ENCODE measurements at places on chromosomes 11 and 22.

- DNase-seq, result no peak
Observed at GRCh38 chr11:20912922-20913512, 243.6 kb downstream of the NELL1 start.

- DNase-seq, result no peak
Observed at GRCh38 chr11:61783717-61784505, 8.5 kb downstream of the TMEM258 start.

DNA sequence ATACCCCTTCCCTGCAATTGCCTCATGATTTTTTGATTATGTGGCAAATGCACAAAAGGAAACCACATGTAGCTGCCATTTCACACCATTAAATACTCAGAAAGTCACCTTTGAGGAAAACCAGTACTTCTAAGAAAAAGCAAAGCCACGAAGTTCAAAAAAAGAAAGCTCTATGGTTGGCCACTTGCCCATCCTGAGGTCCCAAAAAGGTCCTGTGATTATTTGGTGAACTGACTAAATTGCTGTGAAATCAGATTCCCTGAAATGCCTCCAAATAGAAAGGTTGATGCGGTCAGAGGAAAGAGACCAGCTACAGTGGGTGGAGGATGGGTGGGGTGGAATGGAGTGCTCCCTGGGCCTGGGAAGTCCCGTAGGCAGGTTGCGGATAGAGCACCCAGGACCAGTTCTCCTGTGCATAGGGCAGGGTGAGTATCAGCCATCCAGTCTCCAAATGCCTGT is 26.9 kb downstream of the MRPL16 start:
- no peak for DNase-seq

DNA sequence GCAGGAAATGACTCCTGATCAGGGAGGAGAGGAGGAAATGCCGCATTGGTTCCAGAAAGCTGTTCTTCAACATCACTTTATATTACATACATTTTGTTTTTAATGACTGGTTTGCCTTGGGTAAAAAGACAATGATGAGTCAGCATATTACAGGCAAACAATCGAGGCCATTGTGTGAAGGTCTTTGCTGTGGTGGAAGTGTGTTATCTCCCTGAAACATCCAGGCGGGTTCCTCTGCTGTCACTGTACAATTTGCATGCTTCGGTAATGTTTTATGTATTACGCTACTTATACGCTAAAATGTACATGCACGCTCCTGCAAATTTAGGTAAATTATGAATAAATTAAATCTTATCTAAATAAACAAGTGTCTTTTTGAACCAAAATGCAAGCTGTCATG is 161.1 kb downstream of the KIRREL3 start:
- DNase-seq, result peak; percentile 58

- no peak for DNase-seq
Observed at GRCh38 chr22:44765571-44766285, 13.4 kb downstream of the ARHGAP8 start.

GRCh38 chr11:133579165-133580031 is 47.1 kb upstream of the OPCML start:
- no peak for DNase-seq

DNA sequence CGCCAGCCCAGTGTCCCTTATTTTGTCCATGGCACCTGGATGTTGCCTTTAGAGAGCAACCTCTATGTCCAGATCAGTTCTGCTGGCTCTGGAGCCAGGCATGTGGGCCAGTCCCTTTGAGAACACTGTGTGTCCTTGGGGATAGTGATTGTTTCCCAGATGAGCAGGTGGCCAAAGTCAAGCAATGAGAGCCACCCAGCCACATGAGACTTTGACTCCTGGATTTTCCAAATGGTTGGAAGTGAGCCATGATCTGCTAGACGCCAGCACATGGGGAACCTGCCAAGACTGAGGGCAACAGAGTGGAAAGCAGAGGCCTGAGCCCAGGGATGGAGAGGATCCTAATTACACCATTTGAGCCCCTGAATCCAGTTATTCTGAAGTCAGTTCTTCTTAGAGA is 479.8 kb downstream of the OPCML start:
- no peak for DNase-seq

DNA sequence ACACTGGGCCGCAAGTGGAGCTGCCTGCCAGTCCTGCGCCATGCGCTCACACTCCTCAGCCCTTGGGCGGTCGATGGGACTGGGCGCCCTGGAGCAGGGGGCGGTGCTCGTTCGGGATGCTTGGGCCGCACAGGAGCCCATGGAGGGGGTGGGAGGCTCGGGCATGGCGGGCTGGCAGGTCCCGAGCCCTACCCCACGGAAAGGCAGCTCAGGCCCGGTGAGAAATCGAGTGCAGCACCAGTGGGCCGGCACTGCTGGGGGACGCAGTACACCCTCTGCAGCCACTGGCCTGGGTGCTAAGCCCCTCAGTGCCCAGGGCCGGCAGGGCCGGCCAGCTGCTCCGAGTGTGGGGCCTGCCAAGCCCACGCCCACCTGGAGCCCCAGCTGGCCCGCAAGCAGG is 328.7 kb upstream of the LRRC4C start:
- DNase-seq, result no peak

DNA sequence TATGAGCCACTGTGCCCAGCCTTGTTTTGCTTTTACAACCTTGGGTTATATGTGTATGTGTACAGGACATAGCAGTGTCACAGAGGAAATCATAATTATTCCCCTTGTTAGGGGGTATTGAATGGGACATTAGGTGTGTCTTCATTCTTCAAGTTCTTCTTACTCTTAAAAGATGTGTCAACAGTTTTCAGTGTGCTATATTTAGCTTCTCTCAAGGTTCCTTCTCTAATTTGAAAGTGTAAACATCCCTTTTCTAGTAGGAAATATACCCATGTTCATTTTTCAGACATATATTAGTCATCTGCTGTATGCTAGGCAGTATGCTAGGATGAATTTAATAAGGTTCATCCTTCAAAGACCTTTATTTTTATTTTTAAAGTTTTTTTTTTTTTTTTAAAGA is 17.1 kb downstream of the PCF11 start:
- DNase-seq, result no peak

DNA sequence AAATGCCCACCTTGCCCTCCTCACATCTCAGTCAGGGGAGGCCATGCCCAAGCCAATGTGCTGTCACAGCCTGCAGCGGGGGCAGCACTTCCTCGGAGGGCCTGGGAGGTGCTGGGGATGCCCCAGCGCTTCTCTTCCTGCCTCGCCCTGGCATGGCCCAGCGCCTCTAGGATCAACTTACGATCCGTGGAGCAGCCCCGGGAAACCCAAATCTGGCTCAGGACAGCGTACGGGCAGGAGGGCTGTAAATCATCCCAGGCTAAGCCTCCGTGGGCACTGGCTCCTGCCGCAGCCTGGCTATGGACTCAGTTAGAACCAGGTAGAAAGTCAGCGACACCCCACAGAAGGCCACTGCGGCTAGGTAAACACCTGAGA is 60.9 kb upstream of the EMID1 start:
- DNase-seq, result no peak

DNA sequence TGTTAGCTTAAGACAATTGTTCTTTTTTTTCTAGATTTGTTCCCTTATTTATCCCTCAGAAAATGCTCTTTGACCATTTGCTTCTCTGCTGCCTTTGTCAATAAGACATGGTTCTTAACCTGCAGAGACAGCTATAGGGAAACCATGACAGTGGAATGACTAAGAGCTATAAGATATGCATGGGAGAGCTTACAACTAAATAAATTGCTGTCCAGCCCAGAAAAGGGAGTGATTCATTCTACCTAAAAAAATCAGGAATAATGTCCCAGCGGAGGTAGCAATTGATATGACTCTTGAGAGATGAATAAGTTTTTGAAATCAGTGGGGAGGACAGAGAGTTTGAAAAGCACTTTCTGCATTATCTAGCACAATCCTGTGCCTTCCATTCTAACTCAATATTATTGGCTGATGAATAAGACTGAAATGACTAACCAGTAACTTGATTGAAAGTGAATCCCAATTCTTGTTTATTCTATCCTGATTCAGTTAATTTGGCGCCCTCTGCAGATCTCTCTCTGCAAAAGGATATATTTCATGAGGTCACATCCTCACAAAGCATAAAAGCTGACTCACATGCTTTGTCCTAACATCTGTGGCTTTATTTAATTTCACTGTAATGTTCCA is 680.5 kb upstream of the API5 start:
- DNase-seq, result peak; percentile 8

GRCh38 chr11:102613450-102613849 is 11.7 kb downstream of the MMP20 start:
- DNase-seq, result no peak

- DNase-seq, result no peak
Observed at GRCh38 chr11:109036011-109036410, 371.1 kb downstream of the DDX10 start.

- DNase-seq, result no peak
Observed at GRCh38 chr22:35766654-35767580, 49.2 kb downstream of the APOL5 start.

- no peak for DNase-seq
Observed at GRCh38 chr22:19707347-19708290, 6.7 kb upstream of the SEPTIN5 start.

DNA sequence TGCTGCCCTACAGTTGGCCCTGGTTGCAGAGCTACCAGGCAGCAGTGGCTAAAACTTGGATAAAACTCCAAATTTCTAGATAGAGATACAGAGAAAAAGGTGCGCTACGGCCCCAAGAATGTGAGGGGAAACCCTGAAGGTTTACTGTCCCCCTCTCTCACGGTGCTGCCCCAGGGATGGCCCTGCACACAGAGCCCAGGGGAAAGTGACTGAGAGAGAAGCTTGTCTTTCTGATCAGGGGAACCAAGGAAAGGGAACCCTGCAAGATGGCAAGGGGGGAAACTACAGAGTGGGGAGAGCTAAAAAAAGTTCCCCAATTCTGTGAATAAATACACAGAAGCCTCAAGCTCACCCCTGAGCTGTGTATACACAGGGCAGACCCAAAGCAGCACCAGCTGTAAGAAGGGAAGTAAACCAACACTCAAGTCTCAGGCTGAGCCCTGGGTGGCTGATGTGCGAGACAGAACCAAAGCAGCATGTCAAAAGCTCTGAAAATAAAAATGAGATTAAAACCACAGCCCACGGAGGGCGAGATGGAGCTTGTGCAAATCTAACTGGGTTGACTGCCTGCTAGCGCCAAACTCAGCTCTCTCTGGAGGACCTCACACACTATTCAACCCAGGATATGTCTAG is 22.1 kb downstream of the GNB1L start:
- DNase-seq, result no peak

GRCh38 chr11:18367431-18367830 is 26.9 kb upstream of the LDHA start:
- DNase-seq, result no peak

- no peak for DNase-seq
Observed at GRCh38 chr11:71222318-71223080, 29.9 kb downstream of the SHANK2 start.

DNA sequence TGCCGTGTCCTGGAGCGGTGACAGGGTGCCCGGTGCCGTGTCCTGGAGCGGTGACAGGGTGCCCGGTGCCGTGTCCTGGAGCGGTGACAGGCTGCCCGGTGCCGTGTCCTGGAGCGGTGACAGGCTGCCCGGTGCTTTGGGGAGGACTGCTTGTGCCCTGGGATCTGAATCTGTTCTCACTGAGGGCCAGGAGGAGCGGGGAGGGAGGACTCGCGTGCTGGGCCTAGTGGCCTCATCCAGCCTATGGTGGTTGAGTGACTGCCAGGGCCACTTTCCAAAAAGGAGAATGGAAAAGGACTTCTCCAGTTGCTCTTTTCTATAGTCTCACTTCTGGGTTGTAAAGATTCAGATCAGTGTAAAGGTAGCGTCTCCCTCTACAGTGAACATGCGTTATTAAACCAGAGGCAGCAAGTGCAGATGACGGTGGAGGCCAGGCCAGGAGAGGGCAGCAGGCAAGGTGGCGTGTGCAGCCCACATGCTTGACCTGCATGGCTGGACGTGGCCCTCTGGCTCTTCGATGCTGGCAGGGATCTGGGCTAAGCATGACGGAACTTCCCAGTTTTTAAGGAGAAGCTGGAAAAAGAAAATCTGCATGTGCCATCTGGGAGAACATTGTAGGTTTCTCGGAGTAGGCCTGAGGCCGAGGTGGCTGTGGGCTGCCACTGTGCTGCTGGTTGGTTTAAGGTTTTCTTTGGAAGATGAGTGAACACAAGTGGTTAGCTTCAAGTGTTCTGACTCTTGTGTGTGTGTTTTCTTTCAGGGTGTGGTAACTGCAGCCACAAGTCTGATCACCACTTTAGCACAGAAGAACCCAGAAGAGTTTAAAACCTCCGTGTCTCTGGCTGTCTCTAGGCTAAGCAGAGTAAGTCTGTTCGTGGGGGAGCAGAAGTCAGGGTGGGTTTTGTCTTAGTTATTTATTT is 55.0 kb downstream of the AP2A2 start:
- no peak for DNase-seq

Data from midbrain (tissue), 1 donor.